HL-60 (cell line): ENCODE measurements at places on chromosomes 6 and 20.
A peak's percentile ranks its signal among the peaks of the same experiment; 100 is the strongest.

GRCh38 chr20:1702855-1703254, 45.3 kb upstream of the SIRPG start:
- DNase-seq = no peak

DNA sequence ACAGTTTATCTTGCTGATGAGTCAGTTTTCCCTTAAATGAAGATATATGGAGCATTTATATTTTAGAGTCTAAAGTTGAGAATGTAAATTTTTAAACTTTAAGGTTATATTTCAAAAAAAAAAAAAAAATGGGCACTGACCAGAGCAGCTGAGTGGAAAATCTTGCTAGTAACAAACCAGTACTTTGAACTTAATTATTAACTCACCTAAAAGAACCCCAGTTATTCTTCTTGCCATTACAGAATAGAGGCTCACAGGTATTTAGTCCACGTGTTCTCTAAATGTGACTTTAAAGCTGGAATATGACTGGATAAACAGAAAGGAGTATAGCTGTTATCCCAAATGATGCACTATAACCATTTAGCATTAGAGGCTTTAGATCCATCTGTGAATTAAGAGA, 178.4 kb downstream of the COL9A1 start:
- DNase-seq = no peak

- DNase-seq = no peak
Observed at GRCh38 chr6:54559136-54559535, 250.9 kb downstream of the TINAG start.

DNA sequence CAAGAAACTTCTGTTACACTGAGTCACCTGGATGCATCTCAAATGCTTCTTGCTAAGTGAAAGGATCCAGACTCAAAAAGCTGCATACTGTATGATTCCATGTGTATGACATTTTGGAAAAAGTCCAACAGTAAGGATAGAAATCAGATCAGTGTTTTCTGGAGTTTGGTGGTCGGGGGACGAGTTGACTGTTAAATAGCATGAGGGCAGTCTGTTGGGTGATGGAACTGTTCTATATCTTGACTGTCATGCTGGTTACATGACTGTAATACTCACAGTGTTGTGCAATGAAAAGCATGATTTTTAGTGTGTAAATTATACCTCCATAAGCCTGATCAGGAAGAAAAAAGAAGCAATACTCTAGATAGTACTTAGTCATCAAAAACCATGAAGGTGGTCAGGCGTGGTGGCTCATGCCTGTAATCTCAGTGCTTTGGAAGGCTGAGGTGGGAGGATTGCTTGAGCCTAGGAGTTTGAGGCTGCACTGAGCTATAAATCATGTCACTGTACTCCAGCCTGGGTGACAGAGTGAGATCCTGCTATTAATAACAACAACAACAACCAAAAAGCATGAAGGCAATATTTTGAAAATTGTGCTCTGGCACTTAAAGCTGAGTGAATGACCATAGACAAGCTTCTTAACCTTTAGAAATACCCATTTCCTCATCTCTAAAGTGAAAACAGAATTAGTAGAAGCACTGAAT, 30.5 kb upstream of the SASH1 start:
- DNase-seq = no peak

DNA sequence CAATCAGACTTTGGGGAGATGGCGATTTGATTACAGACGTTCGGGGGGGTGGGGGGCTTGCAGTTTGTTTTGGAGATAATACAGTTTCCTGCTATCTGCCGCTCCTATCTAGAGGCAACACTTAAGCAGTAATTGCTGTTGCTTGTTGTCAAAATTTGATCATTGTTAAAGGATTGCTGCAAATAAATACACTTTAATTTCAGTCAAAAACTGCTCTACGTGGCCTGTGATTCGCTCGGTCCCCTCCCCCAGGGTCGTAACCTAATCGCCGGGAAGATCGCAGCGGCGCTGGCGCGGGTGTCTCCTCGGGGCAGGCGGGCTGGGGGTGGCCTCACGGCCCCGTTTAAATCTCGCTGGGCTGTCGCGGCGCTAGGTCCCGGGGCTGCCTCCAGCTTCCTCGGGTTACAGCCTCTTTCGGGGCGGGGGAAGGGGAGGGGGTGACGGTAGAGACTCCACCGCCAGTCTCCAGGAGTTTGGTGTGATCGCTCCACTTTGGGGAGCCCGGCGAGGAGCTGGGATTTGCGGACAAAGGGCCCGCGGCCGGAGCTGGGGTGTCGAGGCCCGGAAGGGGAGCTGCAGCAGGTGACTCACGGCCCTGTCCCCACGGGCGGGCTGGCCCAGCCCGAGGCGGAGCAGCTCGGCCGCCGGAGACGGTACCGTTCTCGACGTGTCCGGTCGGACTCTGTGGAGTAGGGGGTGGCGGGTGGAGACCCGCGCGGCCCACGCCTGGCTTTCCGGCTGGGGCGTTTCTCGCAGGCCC, 4.2 kb downstream of the FOXC1 start:
- no peak for DNase-seq

- DNase-seq = no peak
Observed at GRCh38 chr6:24460966-24461365, 28.4 kb downstream of the GPLD1 start.

DNA sequence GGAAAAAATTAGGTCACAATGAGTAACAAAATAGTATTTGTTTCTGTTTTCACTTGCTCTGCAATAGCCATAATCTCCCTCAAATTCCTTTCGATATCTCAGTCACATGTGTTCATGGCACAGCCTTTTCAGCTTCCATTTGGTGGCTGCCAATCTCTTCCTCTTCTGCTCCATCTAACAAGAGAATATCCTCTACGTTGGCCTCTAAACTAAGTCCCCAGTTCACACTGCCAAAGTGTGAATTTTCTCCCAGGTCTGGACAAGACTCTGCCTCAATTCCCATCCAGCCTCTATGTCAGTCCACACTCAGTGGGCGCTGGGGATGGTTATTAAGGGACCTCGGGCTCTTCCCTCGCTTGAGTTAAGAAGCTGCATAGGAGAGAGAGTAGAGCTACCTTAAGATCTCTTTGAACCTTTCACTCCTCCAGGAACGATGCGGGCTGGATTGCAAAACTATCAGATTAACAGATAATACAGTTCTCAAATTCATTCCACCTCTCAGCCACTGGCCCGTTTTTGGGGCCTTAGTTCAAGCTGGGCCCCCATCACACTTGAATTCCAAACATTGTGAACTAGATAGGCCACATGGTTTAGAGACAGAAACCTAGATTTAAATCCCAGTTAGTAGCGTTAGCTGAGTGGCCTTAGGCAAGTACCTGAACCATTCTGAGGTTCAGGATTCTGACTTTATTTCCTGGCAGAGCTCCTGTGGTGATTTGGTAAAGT, 250.2 kb upstream of the QKI start:
- no peak for DNase-seq

GRCh38 chr6:30025186-30025585, 35.9 kb upstream of the POLR1H start:
- no peak for DNase-seq

- peak; percentile 75 for DNase-seq
Observed at GRCh38 chr6:36241728-36242127, 28.1 kb upstream of the PNPLA1 start.

- DNase-seq = no peak
Observed at GRCh38 chr6:164455835-164456234, 853.6 kb downstream of the C6orf118 start.

- DNase-seq = no peak
Observed at GRCh38 chr6:81788748-81789147, 36.3 kb upstream of the TENT5A start.

GRCh38 chr20:45347297-45347935, 808 bp downstream of the SDC4 start:
- no peak for DNase-seq

DNA sequence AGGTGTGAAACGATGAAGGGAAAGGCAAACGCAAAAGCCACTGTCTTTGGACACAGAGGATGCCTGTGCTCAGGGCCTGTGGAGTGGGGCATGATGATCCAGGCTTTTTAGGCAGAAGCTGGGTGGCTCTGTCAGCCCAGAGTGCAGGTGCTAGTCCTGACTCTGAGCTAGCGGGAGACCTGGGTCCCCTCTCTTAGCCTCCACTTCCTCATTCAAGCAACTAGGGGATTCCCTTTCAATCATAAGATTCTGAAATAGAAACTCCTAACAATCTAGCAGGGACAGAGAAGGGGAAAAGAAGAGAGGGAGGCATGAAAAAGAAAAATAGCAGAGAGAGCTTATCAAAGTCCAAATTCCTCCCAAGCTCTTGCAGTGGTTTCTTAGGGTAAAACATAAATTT, 7.6 kb upstream of the HIVEP2 start:
- no peak for DNase-seq

GRCh38 chr6:68108233-68108835, 526.7 kb upstream of the ADGRB3 start:
- DNase-seq = no peak

GRCh38 chr20:17391127-17391771, 139.9 kb downstream of the BFSP1 start:
- no peak for DNase-seq

DNA sequence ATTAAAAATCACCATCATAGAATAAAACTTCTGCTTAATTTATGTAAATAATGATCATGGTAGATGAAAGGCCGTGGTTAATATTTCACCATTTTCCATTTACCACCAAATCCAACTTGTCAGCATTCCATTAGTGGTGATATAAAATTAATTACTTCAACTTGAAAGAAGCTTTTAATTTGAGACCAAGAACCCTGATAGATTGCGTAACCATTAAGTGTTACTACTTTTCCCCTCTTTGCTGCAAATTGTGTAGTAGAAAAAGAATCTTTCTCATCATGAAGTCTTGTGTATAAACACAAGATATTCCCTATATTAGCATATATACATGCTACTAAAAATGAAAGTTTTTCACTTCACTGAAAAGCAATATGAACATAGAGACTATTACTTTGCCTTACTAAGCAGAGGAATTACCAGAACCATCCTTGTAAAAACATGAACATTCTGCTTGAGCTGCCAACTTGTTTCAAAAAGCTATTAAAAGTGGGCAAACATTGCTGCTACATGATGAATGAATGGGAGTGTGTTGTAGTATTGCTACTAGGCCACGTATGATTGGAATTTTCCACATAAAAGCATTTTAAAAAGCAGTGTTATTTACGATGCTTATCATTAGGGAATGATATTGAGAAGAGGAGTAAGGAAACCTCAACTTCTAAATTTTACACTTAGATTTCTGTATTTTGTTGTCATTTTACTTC, 35.0 kb downstream of the STX11 start:
- DNase-seq = no peak

GRCh38 chr6:168100803-168101589, 22.0 kb upstream of the FRMD1 start:
- DNase-seq = no peak

DNA sequence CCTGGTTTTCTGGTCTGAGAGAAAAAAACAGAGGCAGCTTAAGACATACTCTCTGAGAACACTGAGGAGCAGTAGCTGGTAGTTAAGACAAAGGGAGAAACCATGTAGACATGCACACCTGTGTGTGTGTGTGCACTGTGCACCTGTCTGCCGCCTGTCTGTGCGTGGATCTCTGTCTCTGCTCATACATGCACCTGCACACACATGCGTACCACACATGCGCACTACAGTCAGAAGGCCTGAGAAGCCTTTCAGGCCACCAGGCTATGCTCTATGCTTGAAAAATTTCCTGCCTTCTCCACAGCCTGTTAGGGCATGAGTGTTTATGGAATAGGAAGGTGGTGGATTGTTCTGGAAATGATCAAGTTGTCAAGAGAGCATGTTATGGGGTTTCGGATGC, 103.5 kb downstream of the CDH4 start:
- no peak for DNase-seq

DNA sequence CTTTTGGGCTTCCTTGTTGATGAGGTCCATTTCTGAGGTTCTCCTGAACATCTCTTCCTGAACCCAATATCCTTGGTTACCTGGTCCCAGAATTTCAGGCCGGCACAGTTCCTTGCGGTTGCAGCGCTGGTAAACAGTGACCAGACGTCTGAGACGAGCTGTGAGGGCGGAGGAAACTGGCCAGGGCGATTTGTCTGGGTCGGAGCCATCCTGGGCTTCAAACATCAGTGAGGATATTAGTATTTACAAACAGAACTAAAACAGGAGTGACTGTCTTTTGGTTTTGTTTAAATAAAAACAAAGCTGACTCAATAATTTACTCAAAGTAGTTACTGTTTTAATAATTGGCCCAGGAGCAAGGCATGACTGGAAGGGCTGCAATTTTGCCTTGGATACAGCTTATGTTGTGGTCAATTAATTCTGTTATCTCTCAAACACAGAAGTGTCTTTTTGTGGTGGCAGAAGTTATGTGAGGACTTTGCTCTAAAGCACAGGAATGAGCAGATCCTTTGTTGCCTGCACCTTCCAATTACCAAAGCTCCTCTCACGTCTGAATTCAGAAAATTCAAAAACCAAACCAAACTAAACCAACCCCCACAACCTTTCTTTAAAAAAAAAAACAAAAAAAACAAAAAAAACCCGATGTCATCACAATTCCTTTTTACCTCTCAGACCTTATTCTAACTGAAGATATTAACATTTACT, 58.7 kb upstream of the EMILIN3 start:
- no peak for DNase-seq

- peak; percentile 84 for DNase-seq
Observed at GRCh38 chr20:38296433-38296832, 7.5 kb upstream of the BPI start.

GRCh38 chr6:161890832-161891297, 617.0 kb upstream of the AGPAT4 start:
- DNase-seq = no peak

- DNase-seq = peak; percentile 54
Observed at GRCh38 chr20:43187476-43188233, 2.1 kb downstream of the PTPRT start.

DNA sequence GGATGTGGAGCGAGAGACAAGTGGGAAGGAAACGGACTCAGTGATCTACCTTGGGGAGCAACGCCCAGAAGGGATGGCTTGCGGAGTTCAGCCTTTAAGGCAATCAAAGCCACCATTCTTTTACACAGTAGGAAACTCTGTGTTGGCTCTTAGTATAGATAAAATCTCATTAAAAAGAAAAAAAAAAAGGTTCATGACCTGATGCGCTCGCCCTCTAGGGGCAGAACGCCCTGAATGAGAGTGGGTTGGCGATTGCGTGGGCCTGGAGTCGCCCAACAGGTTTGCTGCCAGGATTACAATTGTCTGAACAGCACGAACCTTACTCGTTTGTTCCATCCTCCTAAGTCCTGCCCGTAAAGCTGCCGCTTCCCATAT, 1.2 kb downstream of the TPD52L1 start:
- DNase-seq = no peak

DNA sequence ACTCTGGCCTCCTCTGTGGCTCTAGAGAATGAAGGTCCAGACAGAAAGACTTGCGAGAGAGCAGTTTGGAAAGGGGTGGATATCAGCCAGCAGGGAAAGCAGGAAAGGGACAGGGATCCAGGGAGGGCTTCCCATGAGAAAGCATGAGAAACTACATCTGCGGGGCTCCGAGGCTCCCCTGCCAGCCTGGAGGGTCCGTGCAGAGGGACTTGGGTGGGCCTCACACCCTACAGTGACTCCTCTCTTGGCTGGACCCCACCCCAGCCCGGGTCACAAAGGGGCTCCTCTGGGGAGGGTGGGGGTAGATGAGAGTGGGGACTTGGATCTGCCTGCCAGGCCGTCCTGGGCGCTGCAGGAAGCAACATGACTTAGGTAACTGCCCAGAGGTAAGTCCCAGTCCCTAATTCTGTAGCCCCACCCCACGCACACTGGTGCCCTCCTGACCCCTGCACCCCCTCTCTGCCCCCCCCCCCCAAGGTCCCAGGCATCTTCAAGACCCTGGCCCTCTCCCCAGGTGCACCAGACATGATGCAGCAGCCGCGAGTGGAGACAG, at the start of gene TMEM239:
Gene TMEM239 (plus strand): TSS at position 335 of the 553 bp plus-strand sequence. CDS start 191 bp downstream, at position 526.
- no peak for DNase-seq
